SK-N-MC (cell line): ENCODE measurements at places on chromosomes 3 and 15.

DNA sequence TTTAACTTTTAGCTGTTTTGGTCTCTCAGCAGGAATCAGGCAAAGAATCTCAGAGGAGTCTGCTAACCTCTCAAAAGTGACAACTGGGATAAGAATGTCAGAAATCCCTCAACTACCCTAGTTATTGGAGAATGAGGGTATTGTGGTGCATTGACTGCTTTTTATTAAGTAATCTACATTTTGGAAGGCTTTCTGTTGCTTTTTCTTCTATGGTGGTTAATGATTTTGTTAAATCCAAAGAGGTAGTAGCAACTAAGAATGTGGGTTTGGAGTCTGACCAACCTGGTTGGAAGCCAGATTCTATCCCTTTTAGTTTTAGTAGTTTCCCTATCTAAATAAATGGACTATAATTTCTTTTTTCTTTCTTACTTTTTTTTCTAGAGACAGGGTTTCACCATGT lies 94.7 kb upstream of the RNF7 start:
- DNase-seq: no peak

DNA sequence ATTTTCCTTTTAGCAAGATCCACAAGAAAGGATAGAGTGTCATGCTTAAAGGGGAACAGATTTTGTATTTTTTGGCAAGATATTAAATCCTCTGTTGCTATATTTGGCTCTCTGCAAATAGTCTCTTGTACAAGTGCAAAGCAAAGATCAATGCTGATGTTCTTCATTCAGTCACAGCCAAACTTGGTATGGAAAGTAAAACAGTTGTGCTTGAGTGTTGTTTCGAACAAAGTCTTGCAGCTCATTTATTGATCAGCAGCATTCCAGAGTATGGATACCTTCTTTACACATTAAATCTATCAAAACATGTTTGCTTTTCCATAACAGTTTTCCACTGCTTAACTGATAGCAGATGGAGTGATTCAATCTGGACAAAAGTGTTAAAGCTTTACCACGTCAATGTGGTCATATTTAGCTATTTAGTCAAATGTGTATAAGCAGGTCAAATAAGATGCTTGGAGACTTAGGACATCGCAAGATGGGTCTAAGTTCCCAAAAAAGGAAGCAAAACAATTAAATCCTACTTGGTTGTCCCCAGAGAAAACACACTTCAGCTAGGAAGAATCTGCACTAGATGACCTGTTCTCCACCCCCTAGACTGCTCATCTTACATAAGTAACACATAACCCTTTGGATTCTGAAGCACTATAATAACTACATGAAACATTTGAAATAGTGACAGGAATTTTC lies 52.4 kb downstream of the VGLL3 start:
- DNase-seq: no peak

DNA sequence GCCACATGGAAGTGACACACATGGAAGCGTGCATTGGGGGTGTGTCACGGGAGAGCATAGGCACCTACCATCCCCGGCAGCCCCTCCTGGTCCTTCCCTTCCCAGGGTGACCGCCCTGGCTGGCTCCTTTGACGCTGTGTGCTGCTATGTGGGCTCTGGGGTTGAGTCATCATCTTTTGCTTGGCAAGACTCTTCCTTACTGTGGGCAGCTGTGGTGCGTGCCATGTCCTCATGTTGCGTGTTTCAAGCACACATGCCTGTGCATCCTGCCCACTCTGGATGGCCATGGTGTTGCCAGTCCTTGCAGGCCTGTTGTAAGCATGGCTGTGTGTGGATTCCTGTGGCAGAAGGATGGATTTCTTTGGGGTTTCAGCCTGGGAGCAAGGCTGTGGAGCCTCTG lies 14.0 kb downstream of the PLXNA1 start:
- DNase-seq: no peak

GRCh38 chr15:23687143-23687470 lies at the start of gene NDN:
Gene NDN (minus strand): TSS chr15:23687305. CDS start chr15:23687217, 88 bp downstream.
- no peak for DNase-seq

DNA sequence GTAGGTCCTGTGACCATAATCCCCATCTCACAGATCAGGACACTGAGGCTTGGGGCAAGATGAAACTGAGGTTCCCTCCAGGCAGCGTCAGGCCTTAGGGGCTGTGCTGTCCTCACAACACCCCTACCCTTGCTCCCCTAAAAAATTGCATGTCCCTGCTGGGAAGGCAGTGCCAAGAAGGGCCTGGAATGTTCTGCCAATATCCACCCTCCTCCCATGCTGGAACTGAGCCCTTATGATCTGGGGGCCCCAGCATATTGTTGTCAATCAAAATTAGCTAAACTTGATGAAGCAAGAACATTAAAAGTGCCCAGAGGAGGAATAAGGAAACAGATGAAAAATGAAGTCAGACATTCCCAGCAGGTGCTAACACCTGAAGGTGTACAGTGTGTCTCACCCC lies 13.4 kb upstream of the RTP3 start:
- DNase-seq: no peak

DNA sequence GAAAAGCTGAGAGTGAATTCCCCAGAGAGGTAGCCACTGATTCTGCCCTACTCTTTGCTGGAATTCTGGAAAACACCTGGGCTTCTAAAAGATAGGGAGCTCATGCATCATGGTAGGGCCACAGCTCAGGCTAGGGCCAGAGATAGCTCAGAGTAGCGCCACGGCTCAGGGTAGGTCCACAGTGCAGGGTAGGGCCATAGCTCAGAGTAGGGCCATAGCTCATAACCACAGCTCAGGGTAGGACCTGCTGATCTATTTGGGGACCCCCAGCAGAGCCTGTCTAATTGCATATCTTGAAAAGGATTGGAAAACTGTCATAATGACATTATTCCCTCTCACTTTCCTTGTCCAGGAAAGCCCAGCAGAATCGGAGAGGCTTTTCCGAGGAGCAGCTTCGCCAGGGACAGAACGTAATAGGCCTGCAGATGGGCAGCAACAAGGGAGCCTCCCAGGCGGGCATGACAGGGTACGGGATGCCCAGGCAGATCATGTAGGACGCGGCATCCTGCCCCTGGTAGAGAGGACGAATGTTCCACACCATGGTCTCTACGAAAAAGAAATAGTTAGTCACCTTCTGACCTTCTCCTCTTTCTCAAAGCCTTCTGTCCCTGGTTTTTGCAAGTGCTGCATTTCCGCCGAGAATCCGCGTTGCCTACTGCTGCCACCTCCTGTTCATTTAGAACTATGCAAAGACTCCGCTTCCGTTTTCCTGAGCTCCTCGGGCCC lies 14.5 kb downstream of the TAGLN3 start:
- peak; percentile 28 for DNase-seq

DNA sequence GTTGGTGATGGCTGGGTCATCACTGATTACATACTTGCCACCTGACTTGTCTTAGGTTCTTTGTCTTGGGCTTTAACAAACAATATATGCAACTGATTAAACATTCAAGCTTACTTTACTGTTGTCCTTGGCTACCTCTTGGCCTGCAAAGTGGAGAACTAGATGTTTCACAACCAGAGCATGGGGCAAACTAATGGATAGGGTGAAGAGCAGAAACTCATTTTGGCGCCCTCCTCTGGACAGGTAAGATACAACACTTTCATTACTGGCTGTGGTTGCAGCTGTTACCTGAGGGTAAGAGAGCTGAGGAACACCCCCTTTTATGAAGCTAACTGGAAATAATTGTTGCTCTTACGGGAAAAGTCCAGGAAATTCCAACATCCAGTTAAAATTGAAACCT lies 262.1 kb downstream of the NAALADL2 start:
- DNase-seq: no peak

GRCh38 chr3:191889756-191890155 lies 428.8 kb downstream of the PYDC2 start:
- DNase-seq: no peak

DNA sequence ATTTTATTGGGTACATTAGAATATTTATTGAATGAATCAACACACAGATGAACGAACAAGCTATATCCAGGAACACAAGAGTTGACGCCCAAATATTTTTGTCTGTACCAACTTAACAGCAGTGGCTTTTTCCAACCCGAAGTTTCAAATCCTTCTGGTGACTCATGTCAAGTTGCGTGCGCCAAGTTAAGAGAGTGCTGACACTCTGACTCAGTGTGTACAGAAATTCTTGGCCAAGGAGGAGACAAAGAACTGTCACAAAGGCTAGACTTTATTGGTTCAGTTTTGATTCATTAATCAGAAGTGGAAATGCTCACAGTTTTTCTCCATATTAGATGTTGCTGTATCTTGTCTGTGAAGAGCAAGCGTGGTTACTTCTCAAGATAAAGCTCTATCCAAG lies 59.6 kb upstream of the TSC22D2 start:
- no peak for DNase-seq

GRCh38 chr3:84125201-84125721 lies 833.5 kb upstream of the CADM2 start:
- DNase-seq: no peak

GRCh38 chr3:48217449-48217848 lies 5.8 kb upstream of the CAMP start:
- DNase-seq: no peak

DNA sequence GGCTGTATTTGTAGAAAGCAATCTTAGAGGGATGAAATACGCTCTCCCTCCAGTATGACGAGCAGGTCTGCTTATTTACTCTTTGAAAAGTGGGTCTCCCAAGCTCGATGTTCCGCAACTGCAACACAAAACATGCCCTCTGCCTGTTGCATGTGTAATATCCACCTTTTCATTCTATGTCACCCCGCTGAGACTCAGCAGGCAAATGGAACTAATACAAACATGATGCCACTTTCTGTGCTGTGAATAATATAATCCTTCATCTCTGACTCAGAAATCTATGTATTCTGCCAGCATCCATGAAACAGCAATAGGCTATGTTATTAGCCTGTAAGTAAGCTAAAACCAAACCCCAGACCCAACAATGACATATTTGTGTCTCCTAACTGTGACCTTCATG lies 200.8 kb upstream of the TMCO5A start:
- no peak for DNase-seq

DNA sequence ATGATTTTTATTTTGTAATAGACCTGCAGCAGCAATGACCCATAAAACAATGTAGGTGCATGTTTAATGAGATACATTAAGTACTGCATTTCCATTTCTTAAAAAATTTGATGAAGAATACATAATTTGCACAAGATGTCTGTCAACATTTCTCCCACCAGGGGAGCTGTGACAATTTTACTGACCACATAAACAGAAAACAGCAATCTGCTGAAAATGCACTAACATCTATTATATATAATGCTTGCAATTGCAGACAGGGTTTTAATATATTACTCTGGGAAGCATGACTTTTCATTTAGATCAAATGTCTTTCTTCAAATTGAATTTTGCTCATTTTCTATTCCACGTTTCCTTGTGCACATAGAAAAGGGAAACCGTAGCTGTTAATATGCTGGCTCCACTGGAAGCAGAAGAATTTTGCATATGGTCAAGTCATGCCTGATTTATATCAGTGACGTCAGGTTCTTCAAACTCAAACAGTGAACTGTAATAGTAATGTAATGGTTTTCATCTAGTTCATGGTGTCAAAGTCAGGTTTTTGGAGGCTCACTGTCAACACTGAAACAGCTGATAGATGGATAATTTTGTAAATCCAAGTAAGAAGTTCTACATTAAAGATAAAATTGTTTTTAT lies 79.8 kb upstream of the IGF1R start:
- no peak for DNase-seq

GRCh38 chr15:79644091-79644490 lies 212.0 kb downstream of the MINAR1 start:
- no peak for DNase-seq

DNA sequence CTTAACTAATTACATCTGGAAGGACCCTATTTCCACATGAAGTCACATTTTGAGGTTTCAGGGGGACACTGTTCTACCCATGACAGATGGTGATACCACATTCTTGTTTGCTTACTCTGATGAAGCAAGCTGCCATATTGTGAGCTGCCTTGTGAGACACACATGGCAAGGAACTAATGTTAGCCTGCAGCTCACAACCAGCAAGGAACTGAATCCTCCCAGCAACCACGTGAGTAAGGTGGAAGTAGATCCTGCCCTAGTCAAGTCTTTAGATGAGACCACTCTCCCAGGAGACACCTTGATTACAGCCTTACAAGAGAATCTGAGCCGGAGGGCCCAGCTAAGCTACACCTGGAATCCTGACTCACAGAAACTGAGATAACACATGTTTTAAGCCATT lies 160.1 kb downstream of the PDE8A start:
- no peak for DNase-seq

- no peak for DNase-seq
These were observed 47.2 kb upstream of the ICE2 start for GRCh38 chr15:60526127-60526616.

GRCh38 chr15:51801391-51801835 lies 28.0 kb upstream of the TMOD3 start:
- DNase-seq: no peak

DNA sequence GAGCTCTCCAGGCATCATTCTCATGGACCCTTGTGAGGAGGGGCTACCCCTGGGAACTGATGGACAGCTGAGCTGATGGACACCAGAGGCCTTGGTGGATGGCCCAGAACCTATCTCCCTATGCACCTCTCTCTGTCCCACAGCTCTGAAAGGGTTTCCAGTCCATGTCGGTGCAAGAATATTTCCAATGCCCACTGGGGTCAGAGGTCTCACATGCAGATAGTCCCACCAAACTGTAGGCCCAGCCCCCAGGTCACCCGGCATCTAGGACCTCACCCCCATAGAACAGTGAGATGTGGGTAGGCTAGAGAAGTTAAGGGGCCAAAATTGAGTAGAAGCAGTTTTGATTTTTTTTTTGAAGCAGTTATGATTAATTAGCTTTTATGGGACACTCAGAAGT lies 2.6 kb downstream of the ALPK3 start:
- DNase-seq: no peak

DNA sequence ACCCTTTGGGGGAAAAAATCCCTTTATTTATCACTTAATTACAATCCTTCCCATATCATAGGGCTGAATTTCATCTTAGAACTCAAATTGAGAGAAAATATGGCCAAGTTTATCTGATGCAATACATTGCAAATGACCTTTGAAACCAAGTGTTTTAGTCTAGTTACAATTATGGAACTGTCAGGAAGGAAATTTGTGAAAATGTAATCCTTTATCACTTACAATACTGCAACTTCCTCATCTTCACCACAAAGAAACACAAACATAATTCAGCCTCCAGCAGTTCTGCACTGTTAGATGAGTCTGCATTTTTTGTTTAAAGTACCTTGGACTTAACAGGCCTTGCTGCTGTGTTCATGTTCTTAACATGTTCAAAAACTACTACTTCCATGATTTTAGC lies 4.6 kb downstream of the CCPG1 start:
- peak; percentile 55 for DNase-seq

- no peak for DNase-seq
These were observed 27.3 kb downstream of the DUT start for GRCh38 chr15:48358229-48359152.

- no peak for DNase-seq
These were observed 63.0 kb upstream of the MB21D2 start for GRCh38 chr3:192980632-192981031.

- DNase-seq: no peak
These were observed 304.0 kb upstream of the CBLB start for GRCh38 chr3:106172780-106173179.

GRCh38 chr3:152386208-152386607 lies 117.5 kb downstream of the MBNL1 start:
- DNase-seq: no peak

DNA sequence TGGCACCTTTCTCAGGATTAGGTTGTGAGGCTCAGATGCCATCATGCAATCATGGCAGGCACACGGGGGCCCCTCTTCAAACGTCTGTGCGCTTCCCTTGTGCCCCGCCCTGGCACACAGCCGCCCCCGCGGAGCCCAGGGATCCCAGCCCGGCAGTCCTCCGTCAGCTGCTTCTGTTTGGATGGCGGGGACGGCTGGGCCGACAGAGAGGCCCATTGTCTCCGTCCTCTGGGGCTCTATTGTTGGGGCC lies 849 bp upstream of the HDAC11 start:
- no peak for DNase-seq

GRCh38 chr15:62818691-62819090 lies 223.9 kb upstream of the TPM1 start:
- DNase-seq: no peak
